ENCODE measurements at places on chromosomes 6 and 20. TPM values are rescaled to one million over a fixed set of nuclear protein-coding genes. Genes with fewer than 3 reads are reported as not detected.
A peak's percentile ranks its signal among the peaks of the same experiment; 100 is the strongest.

GRCh38 chr6:26432627-26433201, 7.6 kb upstream of the BTN3A3 start:
- peaks cover 22% of the 10 kb centered on the region for H3K4me1 ChIP-seq
- 0 out of 2 replicates have a peak, but pooled peaks cover 6% of the 10 kb centered on the region for H3K36me3 ChIP-seq
- H3K27me3 ChIP-seq = no peaks in the 10 kb centered on the region
- H3K27ac ChIP-seq = peak overlapping the region; percentile 63

DNA sequence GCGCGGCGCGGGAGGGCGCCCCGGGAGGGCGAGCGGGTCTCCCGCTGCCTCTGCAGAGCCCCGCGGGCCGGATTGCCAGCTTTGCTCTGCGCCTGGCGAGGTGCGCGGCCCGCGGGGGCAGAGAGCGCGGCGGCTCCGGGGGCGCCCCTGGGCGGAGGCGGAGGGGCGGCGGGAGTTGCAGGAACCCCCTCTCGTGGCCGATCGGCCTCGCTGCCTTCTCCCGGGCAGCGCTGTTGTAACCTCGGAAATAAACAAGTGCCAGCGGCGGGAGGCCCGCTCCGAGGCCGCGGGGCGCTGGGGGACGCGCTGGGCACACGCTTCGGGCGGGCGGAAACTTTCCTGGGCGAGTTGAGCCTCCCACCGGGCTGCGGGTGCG, 1.2 kb downstream of the CDH4 start:
- no peak overlapping the region for H3K27ac ChIP-seq
- peaks cover 30% of the 10 kb centered on the region for H3K27me3 ChIP-seq

DNA sequence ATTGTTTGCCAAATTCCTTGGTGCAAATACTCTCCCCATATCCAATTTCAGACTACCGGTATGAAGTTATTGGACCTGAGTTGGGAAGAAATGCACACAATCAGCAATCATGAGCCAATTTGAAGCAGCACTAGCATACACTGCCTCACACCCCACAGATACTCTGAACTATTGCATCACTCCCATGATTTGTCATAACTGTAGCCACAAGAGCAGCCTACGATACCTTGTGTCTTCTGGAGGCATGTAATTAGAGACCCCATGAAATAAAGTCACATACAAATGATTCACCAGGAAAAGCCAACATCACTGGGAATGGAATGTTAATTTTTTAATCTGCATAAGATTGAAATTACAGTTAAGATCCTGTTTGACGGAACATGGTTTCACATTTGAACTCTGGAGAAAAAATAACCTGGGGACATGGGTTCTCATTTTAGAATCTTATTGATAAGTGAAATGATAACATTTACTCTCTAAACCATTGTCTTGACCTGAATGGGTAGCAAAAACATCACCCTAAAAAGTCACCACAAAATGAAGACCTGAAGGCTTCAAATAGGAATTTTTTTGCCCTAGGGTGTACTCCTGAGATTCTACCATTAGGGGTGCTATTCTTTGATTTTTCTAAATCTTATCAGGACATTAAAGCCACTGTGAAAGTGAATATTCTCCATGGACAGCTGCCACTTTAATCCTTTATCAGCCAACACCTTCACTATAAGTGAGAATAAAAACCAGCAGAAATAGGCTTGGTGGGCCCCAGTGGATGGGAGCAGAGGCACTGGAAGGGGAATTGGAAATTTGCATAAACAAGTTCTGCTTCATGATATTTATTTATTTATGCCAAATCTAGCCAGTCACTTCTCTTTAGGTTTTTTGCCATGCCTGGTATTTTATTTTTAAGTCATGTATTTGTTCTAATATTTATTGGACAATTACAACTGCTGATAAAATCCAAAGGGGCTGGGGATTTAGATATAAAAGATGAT, 34.5 kb upstream of the HBS1L start:
- 0 out of 2 replicates have a peak, but pooled peaks cover 10% of the 10 kb centered on the region for H3K4me1 ChIP-seq
- H3K27ac ChIP-seq = no peak overlapping the region
- H3K36me3 ChIP-seq = no peaks in the 10 kb centered on the region
- peak overlapping the region; percentile 60 for H3K4me3 ChIP-seq

- no peaks in the 10 kb centered on the region for H3K36me3 ChIP-seq
- H3K4me3 ChIP-seq = no peak overlapping the region
- no peak overlapping the region for H3K27ac ChIP-seq
- H3K4me1 ChIP-seq = peaks cover 10% of the 10 kb centered on the region
Measured at GRCh38 chr6:106213660-106214289, 111.8 kb downstream of the ATG5 start.

DNA sequence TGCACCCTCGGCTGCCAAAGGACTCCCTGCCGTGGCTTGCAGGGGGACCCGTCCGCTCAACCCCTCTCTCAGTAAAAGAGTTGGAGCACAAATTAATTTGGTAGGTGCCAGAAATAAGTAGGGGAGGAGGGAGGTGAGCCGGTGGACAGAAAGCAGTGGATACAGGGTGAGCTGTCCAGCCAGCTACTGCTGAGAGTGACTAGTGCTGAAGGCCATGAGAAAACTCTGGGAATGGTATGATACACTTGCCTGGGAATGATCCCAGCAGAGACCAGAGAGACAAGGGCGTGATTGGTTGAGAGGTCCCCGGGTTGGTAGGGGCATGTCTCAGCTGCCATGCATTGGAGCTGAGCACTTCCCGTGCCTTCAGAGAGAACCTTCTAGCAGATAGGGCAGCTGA, 15.7 kb downstream of the FOXQ1 start:
- no peaks in the 10 kb centered on the region for H3K36me3 ChIP-seq
- H3K4me3 ChIP-seq = no peak overlapping the region
- peak; percentile 39 for DNase-seq
- H3K27me3 ChIP-seq = no peaks in the 10 kb centered on the region
- peaks cover 26% of the 10 kb centered on the region for H3K4me1 ChIP-seq

DNA sequence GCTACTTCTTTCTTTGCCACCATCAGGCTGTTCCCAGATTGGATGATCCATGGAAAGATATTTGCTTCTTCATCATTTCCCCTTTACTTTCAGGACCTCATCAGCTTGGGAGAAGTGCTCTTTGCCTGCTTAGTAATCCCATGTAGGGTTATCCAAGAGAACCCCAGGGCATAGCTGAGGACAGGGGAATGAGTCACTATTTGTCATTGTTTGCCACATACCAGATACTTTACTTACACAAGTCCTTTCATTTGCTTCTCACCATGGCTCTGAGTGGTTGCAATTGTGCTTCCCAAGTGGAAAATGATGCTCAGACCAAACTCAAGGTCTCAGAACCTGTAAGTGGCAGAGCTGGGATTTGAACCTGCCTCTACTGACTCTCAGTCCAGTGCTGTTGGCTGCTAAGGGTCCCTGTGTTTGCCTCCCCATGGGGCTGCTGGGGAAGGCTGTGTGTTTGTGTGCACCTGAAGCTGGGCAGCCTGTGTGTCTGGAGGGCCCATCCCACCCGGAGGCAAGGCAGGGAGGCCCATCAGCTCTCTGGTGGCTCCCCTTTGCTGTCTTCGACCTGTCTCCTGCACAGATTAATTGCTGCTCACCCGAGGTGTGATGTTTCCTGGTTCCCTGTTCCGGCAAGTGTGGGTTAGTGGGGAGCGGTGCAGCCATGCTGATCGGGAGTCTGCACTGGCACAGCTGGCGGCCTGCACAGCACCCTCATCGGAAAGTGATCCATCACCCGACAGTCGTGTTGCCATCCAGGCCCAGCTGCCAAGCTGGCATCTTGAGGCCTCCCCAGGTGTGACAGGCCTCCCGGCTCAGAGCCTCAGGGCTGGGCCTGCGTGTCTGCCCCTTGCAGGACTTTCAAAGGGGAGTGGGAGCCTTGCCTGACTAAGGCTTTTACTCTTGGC, 228.8 kb downstream of the DHX35 start:
- H3K4me3 ChIP-seq = no peak overlapping the region
- no peaks in the 10 kb centered on the region for H3K36me3 ChIP-seq
- no peaks in the 10 kb centered on the region for H3K27me3 ChIP-seq
- no peak overlapping the region for H3K27ac ChIP-seq
- DNase-seq = peak; percentile 88
- peaks cover 4% of the 10 kb centered on the region for H3K4me1 ChIP-seq

DNA sequence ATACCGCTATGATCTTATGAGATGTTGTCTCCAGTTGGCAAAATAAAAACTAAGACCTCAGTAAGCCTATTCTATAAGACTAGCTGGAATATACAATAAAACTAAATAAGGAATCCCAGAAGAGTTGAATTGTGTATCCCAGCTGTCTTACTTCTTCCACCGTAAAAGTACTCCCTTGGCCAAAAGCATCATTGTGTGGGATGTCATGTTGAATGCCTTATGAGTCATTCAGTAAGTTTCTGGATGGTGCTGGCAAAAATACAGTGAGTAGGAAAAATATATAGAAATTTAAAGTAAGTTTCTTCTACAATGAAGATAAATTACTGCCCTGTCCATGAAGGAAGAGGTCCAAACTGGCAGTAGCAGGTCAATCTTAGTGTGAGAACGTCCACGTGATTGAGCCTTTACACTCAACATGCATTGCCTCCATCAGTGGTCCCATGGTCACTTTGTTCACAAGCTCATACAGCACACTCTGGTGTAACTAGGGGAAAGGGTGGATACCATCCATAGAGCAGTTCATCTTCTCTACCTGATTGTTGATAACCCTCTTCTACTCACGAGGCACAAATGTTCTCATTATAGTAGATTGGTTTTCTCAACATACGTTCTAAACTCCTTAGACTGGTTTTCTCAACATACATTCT, 13.7 kb upstream of the ZNF318 start:
- no peaks in the 10 kb centered on the region for H3K27me3 ChIP-seq
- H3K4me3 ChIP-seq = no peak overlapping the region
- peak overlapping the region; percentile 9 for H3K27ac ChIP-seq
- no peaks in the 10 kb centered on the region for H3K36me3 ChIP-seq
- DNase-seq = peak; percentile 81

DNA sequence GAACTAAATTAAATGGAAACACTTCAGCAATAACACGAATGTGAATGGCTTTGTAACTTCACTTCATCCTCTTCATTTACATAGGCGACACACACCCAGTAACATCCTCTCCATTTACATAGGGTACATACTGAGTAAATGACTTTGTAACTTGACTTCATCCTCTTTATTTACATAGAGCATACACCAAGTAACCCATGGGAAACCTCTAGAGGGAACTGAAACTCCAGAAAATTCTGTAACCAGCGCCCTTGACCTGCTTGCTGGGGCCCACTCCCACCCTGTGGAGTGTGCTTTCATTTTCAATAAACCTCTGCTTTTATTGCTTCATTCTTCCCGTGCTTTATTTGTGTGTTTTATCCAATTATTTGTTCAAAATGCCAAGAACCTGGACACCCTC, 81.6 kb upstream of the OPRM1 start:
- H3K27me3 ChIP-seq = no peaks in the 10 kb centered on the region
- H3K36me3 ChIP-seq = no peaks in the 10 kb centered on the region
- H3K4me3 ChIP-seq = no peak overlapping the region
- peaks cover 17% of the 10 kb centered on the region for H3K4me1 ChIP-seq
- DNase-seq = no peak
- H3K27ac ChIP-seq = no peak overlapping the region

DNA sequence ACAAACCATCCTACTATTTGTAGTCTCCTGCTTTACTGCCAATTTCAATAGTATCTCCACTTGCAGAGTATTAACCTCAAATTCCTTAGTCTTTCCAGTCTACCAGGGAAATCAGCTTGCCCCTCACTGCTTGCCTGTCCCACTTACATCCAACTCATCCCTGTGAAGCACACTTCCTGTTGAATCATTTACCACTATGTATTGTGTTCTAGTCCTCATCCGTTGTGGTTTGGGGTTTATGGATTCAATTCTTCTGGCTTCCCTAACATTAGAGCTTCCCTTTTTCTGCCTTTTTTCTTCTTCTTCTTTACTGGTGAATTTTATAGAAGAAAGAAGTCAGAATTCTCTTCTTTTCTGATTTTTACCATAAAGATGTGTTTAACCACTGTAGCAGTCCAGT, 5.1 kb upstream of the TXLNB start:
- H3K27me3 ChIP-seq = no peaks in the 10 kb centered on the region
- peak overlapping the region; percentile 24 for H3K27ac ChIP-seq
- H3K36me3 ChIP-seq = no peaks in the 10 kb centered on the region
- H3K4me1 ChIP-seq = peaks cover 25% of the 10 kb centered on the region

DNA sequence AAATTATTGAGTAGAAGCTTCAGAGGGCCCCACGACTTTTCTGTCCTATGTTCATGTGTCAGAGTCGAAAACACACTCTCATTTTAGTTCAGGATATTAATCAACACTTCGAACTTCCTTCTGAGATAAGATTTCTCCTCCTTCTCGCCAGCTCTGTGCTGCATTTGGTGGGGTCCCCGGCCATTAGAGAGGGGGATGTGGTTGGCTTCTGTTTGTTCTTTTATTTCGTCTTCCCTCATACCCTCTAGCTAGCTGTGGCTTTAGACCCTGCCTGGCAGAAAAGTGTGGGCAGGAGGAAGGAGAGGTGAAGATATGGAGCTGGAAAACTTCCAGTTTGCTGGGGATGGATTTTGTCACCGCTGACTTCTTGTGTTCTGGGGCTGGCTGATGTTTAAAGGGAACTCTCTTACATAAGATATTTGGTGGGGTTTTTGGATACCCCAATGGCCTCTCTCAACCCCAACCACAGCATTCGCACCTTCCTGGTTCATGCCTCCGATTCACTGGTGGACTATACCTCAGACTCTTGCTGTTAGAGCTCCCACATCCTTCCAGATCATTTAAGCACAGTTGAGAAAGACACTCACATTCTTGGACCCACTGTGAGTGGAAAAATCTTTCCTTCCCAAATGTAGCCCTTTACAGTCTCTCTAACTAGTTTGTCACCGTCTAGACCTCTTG, 30.7 kb upstream of the TMX4 start:
- DNase-seq = no peak
- no peak overlapping the region for H3K27ac ChIP-seq
- H3K4me1 ChIP-seq = 0 out of 2 replicates have a peak, but pooled peaks cover 4% of the 10 kb centered on the region
- H3K4me3 ChIP-seq = no peak overlapping the region
- H3K27me3 ChIP-seq = no peaks in the 10 kb centered on the region

GRCh38 chr6:25829375-25829774, 2.5 kb downstream of the SLC17A1 start:
- 0 out of 2 replicates have a peak, but pooled peaks cover 8% of the 10 kb centered on the region for H3K27me3 ChIP-seq
- H3K36me3 ChIP-seq = no peaks in the 10 kb centered on the region
- DNase-seq = no peak
- H3K27ac ChIP-seq = no peak overlapping the region
- no peak overlapping the region for H3K4me3 ChIP-seq

- H3K27me3 ChIP-seq = no peaks in the 10 kb centered on the region
- H3K36me3 ChIP-seq = no peaks in the 10 kb centered on the region
- H3K4me3 ChIP-seq = no peak overlapping the region
- DNase-seq = peak; percentile 93
Measured at GRCh38 chr6:39804466-39805065, 12.4 kb downstream of the DAAM2 start.

GRCh38 chr6:147508042-147508865, at the start of gene SAMD5:
TSS of gene SAMD5 (plus strand) at chr6:147508690. CDS start at chr6:147508929, 239 bp downstream.
- no peak within 1 kb of the TSS for H3K27ac ChIP-seq
- DNase-seq = peak; percentile 61
- peaks cover 46% of the 10 kb centered on the region for H3K27me3 ChIP-seq
- H3K4me3 ChIP-seq = peak within 1 kb of the TSS; percentile 73
- no peaks in the 10 kb centered on the region for H3K4me1 ChIP-seq

FOXF2 gene
- total RNA-seq = 5.1 TPM

RAB32 gene
- total RNA-seq = 103 TPM

RNF144B gene
- total RNA-seq = 3.5 TPM

OPRM1 gene
- not detected for total RNA-seq

ZBTB9 gene
- total RNA-seq = 2.0 TPM

ZKSCAN3 gene
- 4.0 TPM for total RNA-seq

All from GM23248 (cell line).